ENCODE measurements at places on chromosomes 3 and 15.

- DNase-seq: no peak
Observed at GRCh38 chr3:44892689-44893088, 18.3 kb downstream of the TGM4 start.

DNA sequence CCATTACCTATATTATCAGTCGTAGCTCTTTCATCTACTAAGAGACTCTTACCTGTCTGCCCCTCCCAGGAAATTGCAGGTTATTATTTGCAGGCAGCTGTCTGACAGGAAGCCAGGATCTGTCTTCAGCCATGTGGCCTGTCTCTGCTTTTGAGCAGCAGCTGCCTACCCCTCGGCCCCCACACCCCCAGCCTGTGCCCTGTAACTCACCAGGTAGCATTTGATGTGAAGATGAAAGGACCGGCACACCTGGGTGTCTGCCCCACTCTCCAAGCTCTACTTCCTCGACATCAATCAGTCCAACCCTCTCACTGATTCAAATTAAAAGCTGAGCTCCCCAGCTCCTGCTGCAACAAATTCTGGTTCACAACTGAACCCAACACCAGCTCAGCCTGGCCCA is 197.2 kb upstream of the CTNNB1 start:
- DNase-seq: no peak

- no peak for DNase-seq
Observed at GRCh38 chr3:73018790-73019441, 22.3 kb downstream of the PPP4R2 start.

- DNase-seq: no peak
Observed at GRCh38 chr3:53856964-53857363, 10.6 kb downstream of the IL17RB start.

- no peak for DNase-seq
Observed at GRCh38 chr3:119595639-119596334, 1.9 kb upstream of the PLA1A start.

GRCh38 chr3:23189187-23189586 is 13.9 kb upstream of the UBE2E2 start:
- no peak for DNase-seq

DNA sequence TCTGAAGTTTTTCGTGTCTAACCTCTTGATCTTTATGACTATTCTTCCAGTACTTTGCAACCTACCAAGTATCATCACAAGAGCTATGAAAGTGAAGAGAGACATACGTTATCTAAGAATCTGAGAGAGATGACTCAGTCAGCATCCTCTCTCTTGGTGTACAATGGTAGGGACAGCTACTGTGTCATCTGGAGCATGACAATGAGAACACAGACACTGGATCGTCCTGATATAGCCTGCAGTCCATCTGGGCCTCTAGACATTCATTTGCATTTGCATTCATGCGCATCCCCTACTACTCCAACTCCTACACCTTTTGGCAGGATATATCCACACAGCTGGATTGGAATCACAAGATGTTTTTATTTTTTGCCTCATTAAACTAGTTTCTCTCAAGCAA is 115.2 kb downstream of the PEX5L start:
- no peak for DNase-seq

- no peak for DNase-seq
Observed at GRCh38 chr15:39357480-39358268, 223.2 kb upstream of the THBS1 start.

DNA sequence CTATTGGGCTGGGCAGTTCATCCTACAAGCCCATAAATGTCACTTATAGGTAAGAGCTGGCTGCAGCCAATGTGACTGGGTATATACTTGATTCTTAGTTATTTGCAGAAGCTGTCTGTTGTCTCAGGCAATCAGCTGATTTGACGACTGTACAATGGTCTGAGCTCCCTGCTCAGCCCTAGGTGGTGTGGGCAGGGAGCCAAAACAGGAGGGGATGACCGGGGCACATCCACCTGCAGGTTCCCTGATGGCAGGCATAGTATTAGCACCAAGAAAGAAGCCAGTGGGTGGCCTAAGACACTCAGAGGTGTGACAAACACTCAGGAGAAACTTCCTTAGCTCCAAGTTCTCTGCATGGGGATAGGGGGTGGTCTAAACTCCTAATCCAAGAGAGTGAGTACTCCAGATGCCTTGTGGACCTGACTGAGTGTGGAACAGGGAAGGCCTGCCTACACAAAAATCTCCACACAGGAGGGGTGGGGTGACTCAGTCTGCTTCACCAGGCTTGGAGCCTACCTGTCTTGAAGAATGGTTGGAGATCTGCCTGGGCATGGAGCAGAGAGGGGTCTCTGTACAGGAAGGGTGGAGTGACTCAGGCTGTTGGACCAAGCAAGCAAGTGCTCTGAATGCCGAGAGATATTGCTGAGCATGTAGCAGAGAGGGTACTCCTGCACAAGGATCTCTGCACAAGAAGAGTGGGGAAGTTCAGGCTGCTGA is 690.4 kb upstream of the NAALADL2 start:
- no peak for DNase-seq

DNA sequence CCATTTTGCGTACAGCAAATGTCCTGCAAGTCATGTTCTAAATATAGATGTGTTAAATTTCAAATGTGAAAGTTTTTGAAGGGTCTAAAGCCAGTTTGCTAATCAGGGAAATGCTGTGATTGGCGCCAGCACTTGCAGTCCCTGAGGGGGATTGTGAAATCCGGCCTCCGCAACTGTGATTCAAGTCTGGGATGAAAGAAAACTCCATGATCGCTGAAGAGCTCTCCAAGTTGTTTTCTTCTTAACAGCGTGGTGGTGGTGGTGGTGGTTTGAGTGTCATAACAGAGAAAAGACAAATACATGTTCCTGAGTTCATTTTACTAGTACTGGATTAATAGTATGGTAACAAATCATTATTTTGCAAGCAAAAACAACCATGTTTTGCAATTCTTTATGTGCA is 51.8 kb downstream of the MITF start:
- DNase-seq: no peak

DNA sequence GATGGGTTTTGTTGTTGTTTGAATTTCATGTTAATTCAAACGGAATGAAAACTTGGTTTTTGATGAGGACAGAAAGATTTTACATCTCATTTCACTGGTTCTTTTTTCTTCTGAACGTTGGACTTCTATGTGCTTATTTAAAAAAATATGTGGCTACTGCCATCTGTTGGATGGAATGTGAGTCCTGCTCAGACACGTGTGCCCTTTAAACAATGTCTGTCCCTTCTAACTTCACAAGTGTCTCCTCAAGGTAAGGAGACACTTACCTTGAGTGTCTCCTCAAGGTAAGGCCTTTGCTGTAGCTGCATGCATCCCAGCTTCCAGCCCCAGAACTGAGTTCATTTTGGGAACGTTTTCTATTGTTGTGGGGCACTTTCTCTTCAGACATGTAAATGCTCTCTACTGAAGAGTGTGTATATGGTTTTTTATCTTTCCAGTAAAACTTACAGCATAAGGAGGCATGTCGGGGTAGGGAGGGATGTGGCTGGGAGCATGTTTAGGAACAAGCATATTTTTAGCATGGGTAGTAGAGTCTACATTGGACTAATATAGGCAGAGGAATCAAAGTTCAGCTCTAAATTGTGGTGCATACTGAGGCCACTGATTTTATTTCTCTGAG is 63.1 kb upstream of the UBE3A start:
- DNase-seq: no peak

DNA sequence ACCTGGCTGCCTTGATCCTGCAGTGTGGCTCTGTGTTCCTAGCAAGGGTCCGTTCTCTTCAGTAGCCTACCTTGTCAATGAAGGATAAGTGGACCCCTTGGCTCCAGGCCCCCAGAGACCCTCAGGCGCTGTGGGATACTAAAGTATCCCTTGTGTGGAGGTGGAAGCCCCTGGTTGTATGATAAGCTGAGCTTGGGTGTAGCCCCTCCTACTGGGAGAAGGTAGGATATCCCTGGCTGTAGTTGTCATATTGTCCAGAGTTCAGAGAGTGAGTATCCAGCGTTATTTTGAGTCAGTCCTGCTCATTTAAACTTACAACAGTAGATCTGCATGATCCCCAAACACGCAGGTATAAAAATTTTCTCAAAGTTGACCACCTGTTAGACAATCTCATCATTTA is 496.8 kb downstream of the CNTN4 start:
- DNase-seq: no peak

GRCh38 chr15:26667222-26667988 is 105.5 kb downstream of the GABRB3 start:
- DNase-seq: no peak

DNA sequence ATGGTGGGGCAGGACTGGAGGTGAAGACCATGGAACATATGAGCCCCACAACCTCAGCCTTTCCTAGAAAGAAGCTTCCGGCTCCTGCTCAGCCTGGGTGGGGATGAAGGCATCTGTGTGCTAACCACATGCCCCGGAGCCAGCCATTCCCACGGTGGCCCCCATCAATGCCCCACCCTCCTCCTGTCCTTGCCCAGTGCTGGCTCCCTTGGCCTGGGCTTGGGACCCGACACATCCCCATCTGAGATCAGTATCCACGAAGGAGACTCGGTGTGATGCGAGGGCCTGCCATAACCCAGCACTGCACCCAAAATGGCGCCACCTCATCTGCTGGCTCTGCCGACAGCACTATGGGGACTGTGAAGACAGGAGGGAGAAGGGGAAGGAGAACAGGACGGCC is 16.5 kb upstream of the PLXND1 start:
- DNase-seq: no peak

- DNase-seq: no peak
Observed at GRCh38 chr15:53196242-53196641, 406.1 kb upstream of the ONECUT1 start.

DNA sequence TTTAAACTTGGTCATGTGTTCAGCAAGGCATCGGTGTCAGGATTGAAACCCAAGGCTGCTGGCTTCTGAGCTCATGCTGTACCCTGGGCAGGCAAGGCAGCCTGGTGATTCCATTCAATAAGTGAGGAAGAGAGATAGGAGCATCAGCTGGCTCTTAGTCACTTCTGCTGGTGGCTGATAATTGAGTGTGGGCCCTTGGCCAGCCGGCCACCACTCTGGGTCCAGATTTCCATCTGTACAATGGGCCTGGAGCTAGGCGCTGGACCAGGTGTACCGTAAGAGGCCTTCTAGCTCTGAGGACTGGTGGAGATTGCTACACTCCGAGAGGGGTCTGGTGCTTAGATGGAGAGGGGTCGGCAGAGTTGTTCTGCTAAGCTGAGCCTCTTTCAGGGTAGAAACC is 4.3 kb downstream of the CD276 start:
- no peak for DNase-seq

DNA sequence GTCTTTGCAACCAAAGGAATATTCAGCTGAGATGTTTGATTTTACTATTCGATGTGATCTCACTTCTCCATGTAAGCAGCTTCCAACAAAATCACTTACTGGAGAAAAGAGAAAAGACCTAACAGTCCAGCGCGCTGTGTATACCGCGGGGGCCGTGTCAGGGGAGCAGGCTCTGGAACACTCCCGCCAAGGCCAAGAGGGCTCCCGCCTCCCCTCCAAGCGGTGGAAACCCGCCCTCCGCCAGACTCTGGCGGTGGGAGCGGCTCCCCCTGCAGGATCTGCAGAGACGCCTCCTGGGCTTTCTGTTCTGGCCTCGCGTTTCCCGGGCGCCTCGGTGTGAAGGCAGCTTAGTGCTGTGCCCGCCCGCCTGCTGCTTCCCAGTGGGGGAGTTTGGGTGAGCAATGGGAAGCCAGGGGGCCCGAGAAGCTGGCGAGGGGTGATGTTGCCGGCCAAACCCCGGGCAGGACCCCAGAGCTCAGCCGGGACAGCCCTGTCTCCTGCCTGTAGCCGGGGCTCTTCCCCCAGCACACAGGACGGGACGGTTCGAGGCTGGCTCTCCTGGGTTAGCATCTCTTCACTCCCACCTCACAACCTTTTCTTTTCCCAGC is 36.3 kb downstream of the CHST14 start:
- peak; percentile 60 for DNase-seq

DNA sequence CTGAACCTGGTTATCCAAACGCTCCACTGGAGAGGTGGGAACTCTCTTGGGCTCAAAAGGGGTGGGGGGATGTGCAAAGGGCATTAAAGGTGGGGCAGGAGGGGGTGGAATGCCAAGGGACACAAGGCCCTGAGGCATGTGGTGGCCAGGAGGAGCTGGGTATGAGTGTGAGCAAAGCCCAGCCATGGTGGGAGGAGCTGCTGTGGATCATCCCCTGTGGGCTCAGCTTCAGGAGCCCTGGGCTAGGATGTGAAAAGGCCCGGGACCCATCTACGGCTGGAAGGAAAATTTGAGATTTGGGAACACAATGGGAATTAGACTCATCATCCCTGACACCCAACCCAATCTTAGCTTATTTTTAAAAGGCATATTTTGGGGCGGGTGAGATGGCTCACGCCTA is 33.3 kb downstream of the MGLL start:
- no peak for DNase-seq

DNA sequence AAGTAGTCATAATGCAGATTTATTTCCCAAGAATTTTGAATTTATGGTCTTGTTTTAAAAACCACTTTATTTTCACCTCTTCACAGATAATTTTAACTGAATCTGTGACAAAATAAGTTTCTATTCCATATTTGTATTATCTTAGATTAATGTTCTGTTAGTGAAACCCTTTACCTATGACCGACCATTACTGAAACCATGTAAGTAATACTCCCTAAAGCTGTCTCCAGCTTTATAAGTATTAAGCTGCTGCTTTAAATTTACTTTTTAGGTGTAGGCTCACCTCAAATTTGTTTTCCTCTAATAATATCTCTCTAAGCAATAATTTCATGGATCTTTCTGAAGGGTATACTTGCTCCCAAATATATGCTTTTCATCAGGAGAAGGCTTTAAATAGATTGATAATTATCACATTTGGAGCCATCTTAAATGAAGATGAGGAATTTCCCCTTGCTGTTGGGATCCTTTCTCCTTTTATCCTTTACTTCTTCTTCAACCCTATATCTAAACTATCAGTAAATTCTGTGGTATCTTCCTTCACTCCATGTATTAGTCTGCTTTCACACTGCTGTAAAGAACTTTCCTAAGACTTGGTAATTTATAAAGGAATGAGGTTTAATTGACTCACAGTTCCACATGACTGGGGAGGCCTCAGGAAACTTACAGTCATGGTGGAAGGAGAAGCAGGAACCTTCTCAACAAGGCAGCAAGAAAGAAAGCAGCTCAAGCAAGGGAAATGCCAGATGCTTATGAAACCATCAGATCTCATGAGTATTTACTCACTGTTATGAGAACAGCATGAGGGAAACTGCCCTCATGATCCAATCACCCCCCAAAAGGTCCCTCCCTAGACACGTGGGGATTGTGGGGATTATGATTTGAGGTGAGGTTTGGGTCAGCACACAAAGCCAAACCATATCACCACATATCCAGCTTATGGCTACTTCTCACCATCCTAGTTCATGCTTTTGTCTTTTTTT is 92.3 kb upstream of the P2RY1 start:
- DNase-seq: no peak

- DNase-seq: no peak
Observed at GRCh38 chr3:61877359-61878138, 316.2 kb downstream of the PTPRG start.

DNA sequence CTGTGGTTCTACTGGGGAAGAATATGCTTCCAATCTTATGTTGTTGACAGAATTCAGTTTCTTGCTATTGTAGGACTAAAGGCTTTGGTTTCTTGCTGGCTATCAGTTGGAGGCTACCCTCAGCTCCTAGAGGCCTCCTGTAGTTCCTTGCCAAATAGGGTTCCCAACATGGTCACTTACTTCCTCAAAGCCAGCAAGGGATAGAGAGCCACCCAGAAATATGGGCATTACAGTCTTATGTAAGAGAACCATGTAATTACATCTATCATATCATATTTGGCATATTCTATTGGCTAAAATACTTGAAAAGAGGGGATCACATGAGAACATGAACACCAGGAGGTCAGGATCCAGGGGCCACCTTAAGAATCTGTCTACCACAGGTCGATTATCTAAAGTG is 6.2 kb upstream of the COX17 start:
- no peak for DNase-seq

Measured in stimulated activated CD4-positive, alpha-beta T cell treated with anti-CD3 and anti-CD28 coated beads, Interleukin-1b, Interleukin-23, amount 100 ng/mL, for 4 hours (primary cell).